ENCODE measurements at places on chromosomes 3 and 15. TPM values are rescaled to one million over a fixed set of nuclear protein-coding genes. Genes with fewer than 3 reads are reported as not detected.

The NDUFB5 gene
- 176 TPM for total RNA-seq

The CLDN18 gene
- total RNA-seq: not detected

The FSD2 gene
- total RNA-seq: not detected

The FEM1B gene
- total RNA-seq: 58.1 TPM

Data from bronchial smooth muscle cell (primary cell).